Endothelial cell (in vitro differentiated cells): ENCODE measurements at places on chromosomes 11 and 22. TPM values are rescaled to one million over a fixed set of nuclear protein-coding genes. Genes with fewer than 3 reads are reported as not detected.

The TRIM5 gene
- 114 TPM for total RNA-seq

The CEND1 gene
- not detected for total RNA-seq

DNA sequence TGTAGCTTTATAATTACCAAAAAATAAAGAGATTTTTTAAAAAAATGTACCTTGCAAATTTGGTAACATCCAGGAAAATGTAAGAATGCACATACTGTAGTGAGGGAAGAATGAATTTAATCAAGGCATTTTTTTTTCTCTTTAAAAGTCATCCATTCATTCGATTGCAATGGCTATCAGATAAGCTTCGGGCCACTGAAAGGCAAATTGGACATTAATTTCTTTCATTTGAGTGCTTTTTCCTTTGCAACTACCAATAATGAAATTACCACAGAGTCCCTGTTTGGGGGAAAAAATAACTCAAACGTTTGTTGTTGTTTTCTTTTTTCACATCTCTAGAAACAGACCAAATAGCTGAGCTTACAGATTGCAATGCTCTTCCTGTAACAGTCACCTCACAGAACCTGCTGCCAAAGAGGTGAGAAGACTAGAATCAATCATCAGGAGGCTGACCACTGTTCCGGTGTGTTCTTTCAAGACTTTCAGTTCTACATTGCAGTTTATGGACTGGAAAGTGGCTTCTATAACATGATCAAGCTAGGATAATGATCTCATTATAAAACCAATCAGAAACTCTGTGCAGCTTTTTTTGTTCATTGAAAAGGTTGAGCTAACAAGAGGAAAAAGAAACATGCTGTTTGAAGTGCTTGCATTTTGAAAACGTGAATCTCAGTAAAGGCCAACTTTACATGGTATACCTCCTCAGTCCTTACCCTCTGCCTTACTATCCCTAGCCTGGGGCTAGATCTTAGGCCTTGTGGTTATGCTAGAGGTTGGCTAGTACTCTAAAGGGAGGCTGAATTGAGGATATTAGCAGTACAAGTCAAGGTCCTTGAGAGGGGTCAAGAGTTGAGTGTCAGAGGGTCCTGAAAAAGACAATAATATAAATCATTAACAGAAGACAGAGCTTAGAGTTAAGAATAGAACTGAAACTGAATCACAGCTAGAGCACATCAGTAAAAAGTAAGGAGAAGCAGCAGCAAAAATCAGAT is 1276.1 kb downstream of the LRRC4C start:
- no peak for DNase-seq

- DNase-seq = no peak
These were observed 455.7 kb downstream of the RAB38 start for GRCh38 chr11:87719326-87720073.

GRCh38 chr11:14275076-14275475 is 83.9 kb downstream of the RRAS2 start:
- DNase-seq = no peak
